ENCODE measurements at places on chromosomes 2 and 18. TPM values are rescaled to one million over a fixed set of nuclear protein-coding genes. Genes with fewer than 3 reads are reported as not detected.

DNA sequence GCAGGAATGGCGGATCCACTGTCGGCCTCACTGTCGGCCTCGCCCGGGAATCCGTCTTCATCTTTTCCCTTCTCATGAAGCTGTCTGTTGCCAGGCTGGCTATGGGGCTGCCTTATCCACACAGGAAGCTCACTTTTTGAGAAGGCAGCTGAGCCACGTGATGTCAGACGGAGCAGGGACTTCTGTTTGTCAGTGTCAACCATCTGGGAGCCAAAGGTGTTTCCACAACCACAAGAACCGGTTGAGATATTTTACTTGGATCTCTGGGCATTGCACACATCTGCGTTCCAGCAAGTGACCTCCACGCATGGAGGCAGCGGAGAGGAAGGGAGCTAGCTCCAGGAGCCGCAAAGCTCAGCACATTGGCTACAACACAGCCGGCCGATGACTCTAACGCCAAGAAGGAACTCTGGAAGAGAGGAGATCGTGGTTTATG is 27.4 kb upstream of the TAF1B start:
- DNase-seq, result peak; percentile 30

- DNase-seq, result no peak
Observed at GRCh38 chr18:54775686-54776085, 52.6 kb upstream of the RAB27B start.

- no peak for DNase-seq
Observed at GRCh38 chr2:204023088-204023487, 86.5 kb downstream of the ICOS start.

DNA sequence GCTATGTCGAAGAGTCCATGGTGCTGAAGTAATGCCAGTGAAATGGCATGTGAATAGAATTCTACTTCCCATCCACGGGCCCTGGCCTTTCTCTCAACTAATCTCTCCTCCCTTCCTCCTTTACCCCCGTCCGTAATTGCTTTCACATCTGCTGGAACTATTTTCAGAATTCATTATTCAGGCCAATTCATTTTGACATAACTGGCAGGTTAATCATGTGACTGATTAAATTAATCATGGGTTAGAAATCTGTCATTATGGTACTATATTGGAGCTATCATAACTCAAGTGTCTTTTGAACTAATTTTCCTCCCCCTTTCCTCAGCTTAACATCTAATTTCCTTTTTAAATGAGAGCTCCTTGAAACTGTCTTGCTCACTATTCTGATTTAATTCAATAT is 66.9 kb downstream of the ZDBF2 start:
- no peak for DNase-seq

- DNase-seq, result no peak
Observed at GRCh38 chr2:33104726-33105125, 158.0 kb downstream of the LTBP1 start.

- DNase-seq, result no peak
Observed at GRCh38 chr18:36580874-36581750, 247.7 kb downstream of the TPGS2 start.

GRCh38 chr2:36489281-36489680 is 108.7 kb downstream of the FEZ2 start:
- DNase-seq, result no peak

- no peak for DNase-seq
Observed at GRCh38 chr2:241733391-241734207, 831 bp upstream of the D2HGDH start.

- no peak for DNase-seq
Observed at GRCh38 chr2:126764686-126765265, 108.8 kb downstream of the GYPC start.

GRCh38 chr2:120109186-120110061 is 96.5 kb downstream of the EPB41L5 start:
- DNase-seq, result no peak

GRCh38 chr2:98027538-98027937 is 31.8 kb upstream of the TMEM131 start:
- no peak for DNase-seq

- no peak for DNase-seq
Observed at GRCh38 chr2:62672601-62673000, 32.9 kb upstream of the EHBP1 start.

DNA sequence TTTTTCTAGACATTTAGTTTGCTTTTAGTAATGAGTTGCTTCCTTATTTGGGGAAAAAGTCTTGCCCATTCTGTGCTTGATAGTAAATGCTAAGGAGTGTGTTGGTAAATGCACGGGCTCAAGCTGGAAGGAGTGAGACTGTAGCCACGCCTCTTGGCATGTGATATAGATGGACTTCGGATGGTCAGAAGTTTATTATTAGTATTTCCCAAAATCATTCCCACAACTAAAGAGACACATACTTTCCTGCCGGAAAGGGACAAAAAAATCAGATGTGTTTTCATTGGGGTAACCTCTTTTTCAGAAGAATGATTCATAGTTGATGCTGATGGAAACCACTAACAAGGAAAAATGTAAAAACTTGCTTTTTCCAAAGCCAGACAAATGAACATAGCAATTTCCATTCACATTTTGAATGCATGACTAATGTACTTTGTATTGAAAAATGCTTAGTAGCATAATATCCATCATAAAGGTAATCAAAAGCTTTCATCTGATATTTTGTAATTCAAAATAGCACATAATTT is 133.2 kb downstream of the ZNF532 start:
- peak; percentile 51 for DNase-seq

DNA sequence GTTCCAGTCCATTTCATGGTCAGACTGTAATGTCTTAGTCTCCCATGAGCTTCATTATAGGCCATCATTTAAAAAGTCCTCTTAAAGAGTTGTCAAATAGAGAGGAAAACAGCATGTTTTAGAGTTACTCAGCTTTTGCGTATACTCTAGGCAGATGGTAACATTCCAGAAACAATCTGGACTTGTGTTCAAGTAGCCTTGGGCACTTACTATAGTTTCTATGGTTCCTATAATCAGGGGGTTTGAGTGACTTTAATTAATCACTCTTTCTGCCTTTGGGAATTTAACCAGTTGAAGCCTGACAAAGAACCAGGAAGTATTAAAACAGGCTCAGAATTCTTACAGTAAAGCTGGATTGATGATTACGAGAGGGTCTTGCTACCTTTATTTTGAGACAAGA is 42.1 kb upstream of the SCN7A start:
- no peak for DNase-seq

- DNase-seq, result no peak
Observed at GRCh38 chr18:10114717-10115463, 201.1 kb downstream of the VAPA start.

DNA sequence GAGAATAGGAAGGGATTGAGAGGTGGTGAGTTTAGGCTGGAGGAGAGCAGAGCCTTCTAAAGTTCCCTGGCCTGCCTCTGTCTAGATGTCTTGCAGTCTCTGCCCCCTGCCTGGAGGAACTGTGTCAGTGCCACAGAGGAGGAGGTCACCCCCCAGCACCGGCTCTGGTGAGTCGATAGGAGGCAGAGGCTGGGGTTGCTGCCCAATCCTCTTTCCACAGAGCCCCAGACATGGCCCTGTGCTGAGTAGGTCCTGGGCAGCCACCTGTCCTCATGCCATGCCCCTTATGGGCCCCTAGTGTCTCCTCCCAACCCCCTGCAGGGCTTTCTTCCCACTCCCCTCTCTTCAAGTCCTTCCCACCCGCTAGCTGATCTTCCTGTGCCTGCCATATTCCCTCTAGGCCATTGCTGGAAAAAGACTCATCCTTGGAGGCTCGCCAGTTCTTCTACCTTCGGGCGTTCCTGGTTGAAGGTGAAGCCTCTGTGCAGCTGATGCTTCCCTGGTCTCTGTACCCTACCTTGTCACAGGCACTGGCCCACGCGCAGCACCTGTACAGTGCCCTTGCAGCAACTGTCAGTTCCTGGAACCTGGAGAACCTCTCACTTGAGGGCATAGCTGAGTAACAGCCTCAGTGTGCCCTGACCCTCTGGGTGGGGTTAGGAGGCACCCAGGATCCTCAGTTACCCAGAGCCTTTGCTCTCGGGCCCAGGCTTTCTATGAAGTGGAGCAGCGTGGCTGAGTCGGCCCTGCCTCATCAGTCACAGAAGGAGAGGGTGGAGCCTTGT is 13.2 kb upstream of the SLC4A3 start:
- DNase-seq, result no peak

MTIF2 gene
- 34.1 TPM for polyA plus RNA-seq

DYNAP gene
- polyA plus RNA-seq, result 0.16 TPM

MRPS9 gene
- 45.0 TPM for polyA plus RNA-seq

KIDINS220 gene
- polyA plus RNA-seq, result 86.8 TPM

SULT1C4 gene
- polyA plus RNA-seq, result 63.6 TPM

IL37 gene
- not detected for polyA plus RNA-seq
